ENCODE measurements at places on chromosomes 3 and 15. TPM values are rescaled to one million over a fixed set of nuclear protein-coding genes. Genes with fewer than 3 reads are reported as not detected.
A peak's percentile ranks its signal among the peaks of the same experiment; 100 is the strongest.

GRCh38 chr3:5232570-5232969, 45.1 kb downstream of the EDEM1 start:
- DNase-seq = no peak

GRCh38 chr15:74370471-74370870, 3.0 kb upstream of the CYP11A1 start:
- DNase-seq = no peak

DNA sequence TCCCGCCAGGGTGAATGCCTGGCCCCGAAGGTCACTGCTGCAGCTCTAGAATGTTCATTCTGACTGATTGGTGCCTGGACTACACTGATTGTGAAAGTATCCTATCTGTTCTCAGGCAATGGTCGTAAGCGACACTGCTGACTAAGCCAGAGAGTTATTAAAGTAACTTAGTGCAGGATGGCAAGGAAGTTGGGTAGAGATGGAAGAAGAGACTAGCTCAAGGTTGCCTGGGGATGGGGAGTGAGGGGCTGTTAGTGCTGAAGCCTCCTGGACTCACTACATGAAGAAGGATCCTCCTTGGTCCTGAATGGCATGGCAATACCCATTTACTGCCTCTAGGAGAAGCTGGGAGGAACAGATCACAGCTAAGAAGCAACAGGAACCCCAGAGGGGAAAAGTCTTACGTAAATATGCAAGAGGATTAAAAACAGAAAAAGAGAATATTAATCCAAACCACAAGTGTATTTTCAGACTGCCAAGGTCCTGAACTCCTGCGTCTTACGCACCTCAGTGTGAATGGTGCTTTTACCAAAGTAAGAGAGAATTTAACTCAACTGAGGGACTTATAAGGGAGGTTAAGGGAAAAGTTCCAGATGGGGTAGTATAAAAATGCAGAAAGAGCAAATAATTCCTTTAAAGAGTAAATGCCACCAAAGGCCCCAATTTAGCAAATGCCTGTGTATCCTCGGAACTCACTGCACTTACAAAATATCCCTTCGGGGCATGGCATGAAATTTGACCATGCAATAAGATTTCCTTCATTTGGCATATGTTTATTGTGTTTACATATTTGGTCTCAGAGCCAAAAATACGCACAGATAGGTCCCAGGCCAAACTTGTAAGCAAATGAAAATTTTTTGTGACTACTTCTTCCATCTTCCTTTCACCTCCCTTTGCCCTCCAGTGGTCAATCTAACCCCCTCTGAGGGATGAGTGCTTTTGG, 64.0 kb upstream of the DGKG start:
- DNase-seq = peak; percentile 20

- DNase-seq = no peak
Measured at GRCh38 chr15:50542887-50543210, 3.6 kb downstream of the USP50 start.

- DNase-seq = no peak
Measured at GRCh38 chr3:52361898-52362297, 45.8 kb downstream of the DNAH1 start.

- DNase-seq = peak; percentile 19
Measured at GRCh38 chr3:30437171-30437601, 169.2 kb upstream of the TGFBR2 start.

DNA sequence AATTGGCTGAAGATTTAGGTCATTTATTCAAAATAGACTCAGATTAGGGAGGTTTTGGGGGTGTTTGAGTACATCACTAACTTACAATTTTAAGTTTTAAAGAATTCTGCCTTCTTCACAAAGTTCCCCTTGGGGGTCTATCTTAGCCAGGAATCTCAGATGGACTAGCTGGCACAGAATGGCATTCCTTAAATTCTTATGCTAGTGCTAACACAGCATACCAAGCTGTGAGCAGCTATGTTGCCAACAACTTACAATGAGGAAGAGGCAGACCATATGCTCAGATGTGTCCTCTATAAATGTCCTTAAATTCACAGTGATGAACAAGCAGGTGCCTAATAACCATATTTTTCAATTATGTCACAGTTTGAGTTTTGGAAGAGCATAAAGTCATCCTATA, 60.9 kb upstream of the NPHP3 start:
- DNase-seq = no peak

- DNase-seq = no peak
Measured at GRCh38 chr3:164451072-164451910, 627.0 kb downstream of the SI start.

The GATA2 gene
- 9.1 TPM for total RNA-seq

- no peak for DNase-seq
Measured at GRCh38 chr15:96701443-96701842, 370.9 kb downstream of the NR2F2 start.

DNA sequence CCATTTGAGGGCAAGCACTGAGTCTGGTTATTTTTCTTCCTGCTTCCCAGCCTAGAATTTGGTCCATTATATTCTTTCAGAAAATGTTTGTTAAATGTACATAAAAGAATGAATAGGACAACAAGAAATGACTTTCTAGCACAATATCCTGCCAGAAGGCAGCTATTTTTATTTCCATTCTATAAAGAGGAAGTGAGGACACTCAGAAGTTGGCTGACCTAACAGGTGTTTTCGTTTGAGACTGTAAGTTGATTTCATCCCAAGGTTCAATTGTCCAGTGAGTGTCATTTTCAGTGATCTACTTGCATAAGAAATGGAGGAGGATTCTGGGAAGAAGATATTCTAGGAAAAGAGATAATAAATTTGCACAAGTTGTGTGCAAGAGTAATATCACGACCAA, 191.9 kb upstream of the POU1F1 start:
- no peak for DNase-seq

- no peak for DNase-seq
Measured at GRCh38 chr3:18813300-18813699, 335.0 kb upstream of the KCNH8 start.
